ENCODE measurements at places on chromosomes 16 and 17.
A peak's percentile ranks its signal among the peaks of the same experiment; 100 is the strongest.

DNA sequence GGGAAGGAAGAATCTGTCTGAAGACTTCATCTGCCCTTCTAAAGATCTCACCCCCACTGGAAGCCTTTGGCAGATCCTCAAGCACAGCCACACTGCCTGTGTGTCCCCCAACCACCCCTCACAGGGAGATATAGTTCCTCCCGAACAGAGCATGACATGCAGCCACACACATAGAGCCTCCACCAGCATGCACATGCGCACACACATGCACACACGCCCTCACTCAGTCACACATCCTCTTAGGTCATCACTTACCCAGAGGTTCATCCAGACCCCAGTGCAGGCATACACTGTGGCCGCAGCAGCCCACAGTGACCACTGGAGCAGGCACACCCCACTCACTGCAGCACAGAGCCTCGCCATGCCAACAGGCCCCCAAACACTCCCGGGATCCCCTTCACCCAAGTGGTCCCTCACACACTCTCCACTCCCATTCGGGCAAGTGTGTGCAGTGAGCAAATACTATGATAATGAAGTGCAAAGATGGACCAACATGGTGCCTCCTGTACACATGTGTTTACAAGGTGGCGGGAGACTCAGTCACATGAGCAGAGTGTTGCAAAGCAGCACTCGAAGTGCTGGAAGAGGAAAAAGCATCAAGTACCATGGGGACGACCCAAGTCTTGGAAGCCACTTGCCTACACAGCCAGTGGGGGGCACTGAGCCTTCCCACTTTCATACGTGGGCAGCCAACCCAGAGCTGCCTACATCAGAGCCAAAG lies 17.0 kb upstream of the SP6 start:
- no peak for DNase-seq

DNA sequence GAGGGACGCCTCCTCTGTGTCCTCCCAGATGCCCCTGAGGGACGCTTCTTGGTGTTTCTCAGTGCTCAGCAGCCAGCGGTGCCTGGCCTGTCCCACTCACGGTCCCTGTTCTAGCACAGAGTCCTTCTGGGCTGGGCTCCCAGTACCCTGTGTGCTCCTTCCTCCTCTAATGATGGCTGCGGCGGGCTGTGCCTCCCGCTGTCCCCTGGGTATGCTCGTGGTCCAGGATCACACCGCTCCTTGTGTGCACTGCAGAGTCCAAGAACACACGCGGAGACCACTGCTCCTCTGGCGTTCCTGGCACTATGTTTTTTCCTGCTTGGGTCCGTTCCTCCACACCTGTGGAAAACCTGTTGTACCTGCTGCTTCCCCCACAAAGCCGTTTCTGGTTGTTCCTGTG lies 15.1 kb upstream of the IRF8 start:
- DNase-seq: no peak

DNA sequence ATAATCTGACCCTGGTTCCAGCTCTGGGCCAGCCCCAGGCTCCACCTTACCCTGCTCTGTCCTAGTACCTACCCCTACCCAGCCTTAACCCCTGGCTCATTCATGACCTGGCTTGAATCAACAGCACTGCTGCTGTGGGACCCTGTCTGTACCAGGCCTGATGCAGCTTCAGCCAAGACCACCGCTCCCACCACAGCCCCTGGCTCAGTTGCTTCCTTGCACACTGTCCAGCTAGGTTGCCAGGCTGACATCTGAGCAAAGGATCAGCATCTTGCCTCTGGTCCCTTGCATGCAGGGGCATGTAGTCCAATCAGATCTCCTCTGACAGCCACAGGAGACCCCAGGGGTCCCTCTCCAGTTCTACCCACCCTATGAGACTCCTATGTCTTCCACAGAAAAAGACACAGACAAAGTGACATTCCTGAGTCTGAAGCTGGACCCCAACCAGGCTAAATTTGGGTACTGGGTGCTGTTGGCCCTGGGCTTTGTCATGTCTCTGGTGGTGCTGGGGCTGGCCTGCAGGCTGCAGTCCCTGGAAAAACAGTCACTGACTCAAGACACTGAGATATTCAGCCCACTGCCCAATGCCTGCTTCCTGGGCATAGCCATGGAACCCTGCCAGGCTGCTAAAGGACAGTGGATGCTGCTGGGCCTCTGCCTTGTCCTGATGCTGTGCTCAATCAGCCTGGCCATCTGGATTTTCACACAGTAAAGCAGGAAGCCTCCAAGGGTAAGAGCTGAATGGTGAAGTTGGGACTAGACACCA lies 3.9 kb upstream of the KCNH6 start:
- DNase-seq: no peak

DNA sequence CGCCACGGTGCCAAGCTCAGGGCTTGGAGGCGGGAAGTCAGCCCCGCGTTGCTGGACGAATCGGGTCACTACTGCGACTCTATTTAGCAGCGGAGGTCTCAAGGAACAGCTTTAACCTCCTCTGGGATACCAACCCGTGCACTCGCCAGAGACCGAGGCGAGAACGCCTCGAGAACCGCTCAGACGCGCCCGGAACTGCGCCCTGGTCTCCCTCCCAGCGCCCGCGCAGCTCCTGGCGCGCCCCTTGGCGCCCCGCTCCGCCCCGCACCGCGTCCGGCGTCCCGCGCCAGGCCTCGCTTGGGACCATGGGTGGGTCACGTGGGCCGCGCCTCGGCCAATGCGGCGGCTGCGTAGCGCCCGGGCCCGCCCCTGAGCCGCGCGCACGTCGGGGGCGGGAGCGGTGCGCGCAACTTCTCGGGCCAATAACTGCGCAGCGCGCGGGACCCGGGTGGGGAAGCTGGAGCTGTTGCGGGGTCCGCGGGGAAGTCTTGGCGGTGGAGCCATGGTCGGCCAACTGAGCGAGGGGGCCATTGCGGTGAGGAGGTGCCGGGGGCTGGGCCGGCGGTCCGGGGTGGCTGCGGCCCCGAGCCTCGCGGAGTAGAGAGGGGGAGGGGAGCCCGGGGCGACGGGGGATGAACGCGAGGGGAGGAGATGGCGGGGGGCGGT lies at the start of the genes RPA1 and SMYD4:
RPA1 (plus strand) TSS at position 414 of the 666 bp plus-strand sequence; CDS start at position 503, 89 bp downstream.
SMYD4 (minus strand) TSS at position 311 of the 666 bp plus-strand sequence. CDS start 1,908 bp downstream, outside the sequence.
- DNase-seq: peak; percentile 91

DNA sequence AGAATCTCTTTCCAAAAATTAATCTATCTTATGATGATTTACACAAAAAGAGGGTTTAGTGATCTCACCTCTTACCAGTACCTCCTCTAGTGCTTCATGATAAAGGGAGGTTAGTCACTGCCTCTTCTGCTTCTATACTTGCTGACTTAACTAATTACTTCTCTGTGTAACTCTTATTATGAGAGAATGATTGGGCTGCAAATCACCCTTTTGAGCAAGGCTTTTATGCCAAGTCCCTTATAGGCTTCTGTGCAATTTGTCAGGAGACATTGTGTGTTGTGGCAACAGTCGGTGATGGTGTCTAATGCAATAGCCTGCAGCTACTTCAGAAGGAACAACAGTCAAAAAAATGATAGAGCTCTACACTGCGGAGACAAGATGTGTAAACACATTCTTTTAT lies 1568.1 kb upstream of the GOT2 start:
- no peak for DNase-seq

- DNase-seq: no peak
Observed at GRCh38 chr16:72876981-72877373, 171.0 kb downstream of the ZFHX3 start.

DNA sequence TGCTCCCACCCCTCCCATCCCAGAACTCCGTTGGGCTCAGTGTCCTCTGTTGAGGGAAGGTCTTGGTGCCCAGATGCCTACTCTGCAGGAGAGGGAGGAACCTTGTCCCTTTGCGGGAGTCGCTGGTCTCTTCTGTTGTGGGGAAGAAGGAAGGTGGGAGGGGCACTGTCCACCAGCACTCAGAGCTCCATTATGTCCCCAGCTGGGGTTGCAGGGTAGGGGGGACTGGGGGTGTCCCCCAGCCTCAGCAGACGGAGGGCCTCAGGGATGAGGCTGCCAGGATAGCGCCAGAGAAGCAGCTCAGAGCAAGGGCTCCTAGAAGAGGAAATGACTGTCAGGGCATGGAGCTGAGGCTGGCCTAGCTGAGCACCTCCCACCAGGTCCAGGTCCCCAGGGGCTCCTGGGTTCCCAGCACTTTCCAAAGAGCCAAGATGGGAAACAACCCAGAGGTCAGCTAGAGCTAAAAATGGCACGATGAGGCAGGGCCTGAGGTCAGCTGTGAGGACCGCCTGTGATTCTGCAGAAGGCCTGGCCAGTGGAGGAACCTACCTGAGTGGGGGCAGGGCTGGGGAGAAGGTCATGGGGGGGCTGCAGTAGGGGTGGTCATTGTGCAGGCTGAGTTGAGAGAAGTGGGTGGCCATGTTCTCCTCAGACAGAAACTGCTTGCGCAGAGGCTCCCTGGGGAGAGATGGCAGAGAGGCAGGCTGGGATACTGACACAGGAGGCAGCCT lies 893 bp downstream of the HCFC1R1 start:
- DNase-seq: peak; percentile 75

GRCh38 chr16:373848-374615 lies 3.7 kb upstream of the MRPL28 start:
- no peak for DNase-seq
